ENCODE measurements at places on chromosomes 5 and 9.

GRCh38 chr9:108434502-108434901, 421.3 kb downstream of the ACTL7B start:
- peak; percentile 20 for DNase-seq

GRCh38 chr5:143400541-143401226, 2.8 kb downstream of the NR3C1 start:
- DNase-seq: peak; percentile 18

DNA sequence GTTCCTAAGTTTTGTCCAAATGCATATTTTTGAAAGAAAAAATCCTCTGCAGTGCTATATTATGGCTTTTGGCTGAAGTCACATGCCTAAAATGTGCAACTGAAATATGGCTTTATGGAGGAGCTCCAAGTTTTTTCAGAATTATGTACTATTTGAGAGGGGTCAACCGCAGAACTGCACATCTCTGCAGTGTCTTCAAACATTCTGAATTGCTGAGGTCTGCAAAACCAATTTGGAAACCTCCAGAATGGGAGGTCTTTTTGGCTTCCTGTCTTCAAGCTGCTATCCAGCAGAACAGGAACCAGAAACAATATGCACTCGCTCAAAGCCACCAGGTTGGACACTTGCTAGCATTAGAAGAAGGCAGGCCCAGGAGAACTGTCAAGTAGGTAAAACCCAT, 376.0 kb upstream of the PAPPA start:
- DNase-seq: no peak

GRCh38 chr9:127452691-127453090, 1.4 kb downstream of the LRSAM1 start:
- peak; percentile 31 for DNase-seq

- DNase-seq: no peak
Measured at GRCh38 chr5:135895474-135896006, at the start of gene IL9. TSS of gene IL9 (minus strand) at chr5:135895841. CDS start at chr5:135895816, 25 bp downstream.

DNA sequence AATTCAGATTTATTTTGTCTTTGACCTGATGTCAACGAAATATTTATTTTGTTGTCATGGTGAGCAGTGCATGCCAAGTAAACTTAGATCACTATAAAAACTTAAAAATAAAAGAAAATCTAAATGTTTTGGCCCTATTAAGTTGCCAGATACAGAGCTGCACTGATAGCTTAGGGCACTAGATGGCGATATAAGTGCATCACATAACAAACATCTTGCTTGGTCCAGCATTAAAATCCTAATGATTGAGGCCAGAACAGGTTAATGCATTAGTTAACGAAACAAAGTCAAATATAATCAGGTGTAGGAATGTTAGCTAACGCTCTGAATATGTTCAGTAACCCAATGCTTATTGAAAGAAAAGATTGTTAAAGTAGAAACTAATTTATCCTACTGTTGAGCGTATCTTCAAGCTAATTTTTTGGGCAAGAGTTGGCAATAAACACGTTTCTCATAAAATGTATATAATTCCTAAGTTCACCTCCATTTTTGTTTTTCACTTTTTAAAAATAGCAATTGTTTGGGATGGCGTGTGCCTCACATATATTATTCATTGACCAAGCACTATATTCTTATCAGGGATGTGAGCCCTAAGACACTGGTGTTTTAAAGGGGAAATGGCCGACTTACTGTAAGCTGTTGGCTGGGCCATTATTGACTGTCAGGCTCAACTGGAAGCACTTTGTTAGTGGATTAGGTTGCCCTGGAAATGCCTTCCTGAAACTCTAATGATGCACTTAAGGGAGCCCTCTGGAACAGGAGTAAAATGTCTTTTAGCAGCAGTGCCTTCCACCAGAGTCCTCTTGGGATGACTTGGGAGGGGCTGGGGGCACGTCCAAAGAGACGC, 33.3 kb downstream of the KCTD16 start:
- peak; percentile 74 for DNase-seq

- DNase-seq: no peak
Measured at GRCh38 chr5:96014395-96014794, 52.7 kb upstream of the ELL2 start.

GRCh38 chr5:172646716-172647285, 5.7 kb downstream of the NEURL1B start:
- DNase-seq: no peak

- peak; percentile 63 for DNase-seq
Measured at GRCh38 chr5:125198270-125198974, 452.0 kb upstream of the ZNF608 start.

- DNase-seq: no peak
Measured at GRCh38 chr9:38417003-38417945, 7.0 kb downstream of the IGFBPL1 start.

DNA sequence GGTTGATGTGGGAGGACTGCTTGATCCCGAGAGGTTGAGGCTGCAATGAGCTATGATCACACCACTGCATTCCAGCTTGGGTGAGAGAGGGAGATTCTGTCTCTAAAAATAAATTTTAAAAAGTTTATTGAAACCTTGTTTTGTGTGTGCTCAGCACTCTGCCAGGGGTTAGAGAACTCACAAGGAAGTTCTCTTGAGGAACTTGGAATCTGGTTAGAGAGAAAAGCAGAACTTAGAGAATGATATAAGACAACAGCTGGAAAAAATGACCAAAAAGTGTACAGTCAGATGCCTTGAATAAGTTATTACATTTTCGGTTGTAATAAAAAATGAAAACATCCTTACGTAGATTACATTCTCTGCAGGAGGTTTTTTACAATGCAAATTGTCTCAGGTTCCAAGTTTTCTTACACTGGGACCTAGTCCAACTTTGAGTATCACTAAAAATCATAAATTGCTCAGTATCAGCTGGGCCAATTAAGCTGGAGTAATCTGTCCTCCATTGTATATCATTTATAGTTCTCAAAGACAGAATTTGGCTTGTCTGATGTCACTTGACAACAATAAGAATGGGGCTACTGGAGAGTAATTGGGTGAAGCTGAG, 21.7 kb upstream of the TENT2 start:
- no peak for DNase-seq

- DNase-seq: peak; percentile 54
Measured at GRCh38 chr5:126385524-126386502, 37.4 kb upstream of the GRAMD2B start.

DNA sequence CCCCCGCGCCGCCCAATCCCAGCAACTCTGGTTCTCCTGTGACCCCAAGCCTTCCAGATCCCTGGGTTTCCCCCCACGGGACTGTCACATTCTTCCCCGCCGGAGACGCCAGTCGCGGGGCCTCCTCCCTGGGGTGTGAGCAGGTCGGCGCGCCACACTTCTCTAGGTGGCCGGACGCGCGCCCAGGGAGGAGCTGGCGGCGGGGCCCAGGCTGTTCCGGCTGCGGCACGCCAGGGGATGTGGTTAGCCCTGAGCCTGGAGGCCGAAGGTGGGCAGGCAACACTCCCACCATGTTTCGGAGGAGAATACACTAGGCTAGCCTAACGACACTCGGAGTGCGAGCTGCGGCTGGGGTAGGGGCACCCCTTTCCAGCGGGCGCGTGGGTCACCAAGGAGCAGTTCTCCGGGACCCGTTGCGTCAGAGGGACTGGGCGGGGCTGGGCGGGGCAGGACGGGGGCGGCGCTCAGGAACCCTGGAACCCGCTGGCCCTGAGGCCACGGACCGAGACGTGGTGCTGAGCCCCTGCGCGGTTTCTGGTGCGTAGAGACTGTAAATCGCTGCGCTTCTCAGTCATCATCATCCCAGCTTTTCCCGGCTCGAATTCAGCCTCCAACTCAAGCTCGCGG, at the start of gene SLC27A6:
Gene SLC27A6, plus strand, starts transcription at position 478 of the 627 bp plus-strand sequence. CDS start 650 bp downstream, outside the sequence.
- DNase-seq: no peak

- no peak for DNase-seq
Measured at GRCh38 chr5:157197086-157197485, 16.4 kb downstream of the ITK start.

- DNase-seq: peak; percentile 18
Measured at GRCh38 chr5:80959768-80960442, at the start of gene RASGRF2. TSS of gene RASGRF2 (plus strand) at chr5:80960363. CDS start at chr5:80960739, 376 bp downstream.

DNA sequence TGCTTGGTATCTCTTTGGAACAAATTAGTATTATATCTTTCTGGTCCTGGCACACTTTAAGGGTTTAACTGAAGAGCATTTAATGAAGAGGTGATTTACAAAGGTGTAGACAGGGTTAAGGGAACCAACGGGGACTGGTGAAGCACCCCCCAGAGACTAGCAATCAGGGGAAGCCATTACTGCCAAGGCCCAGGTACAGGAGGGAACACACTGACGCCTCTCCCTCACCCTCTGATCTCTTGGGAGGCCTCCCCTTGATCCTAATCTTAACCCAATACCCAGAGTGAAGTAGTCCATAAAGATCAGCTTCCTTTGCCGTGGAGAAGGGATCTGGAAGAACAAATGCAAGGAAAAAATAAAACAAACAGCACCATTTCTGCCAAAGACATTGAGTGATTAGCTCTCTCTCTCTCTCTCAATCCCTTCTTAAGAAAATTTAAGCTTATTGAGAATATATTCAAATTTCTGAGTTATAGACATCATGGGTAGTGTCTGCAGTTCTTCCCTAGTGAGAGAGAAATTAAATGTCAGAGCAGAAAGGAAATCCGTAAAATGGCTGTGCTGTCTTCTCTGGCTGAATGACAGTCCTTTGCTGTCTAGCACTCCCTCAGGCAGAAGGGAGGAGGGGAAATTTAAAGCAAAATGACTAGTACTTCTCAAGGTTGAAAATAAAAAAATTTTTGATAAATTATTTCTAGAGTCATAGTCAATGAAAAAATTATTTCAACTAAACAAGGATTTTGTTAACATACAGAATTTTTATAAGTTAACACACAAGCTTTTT, 20.0 kb downstream of the F2R start:
- no peak for DNase-seq

DNA sequence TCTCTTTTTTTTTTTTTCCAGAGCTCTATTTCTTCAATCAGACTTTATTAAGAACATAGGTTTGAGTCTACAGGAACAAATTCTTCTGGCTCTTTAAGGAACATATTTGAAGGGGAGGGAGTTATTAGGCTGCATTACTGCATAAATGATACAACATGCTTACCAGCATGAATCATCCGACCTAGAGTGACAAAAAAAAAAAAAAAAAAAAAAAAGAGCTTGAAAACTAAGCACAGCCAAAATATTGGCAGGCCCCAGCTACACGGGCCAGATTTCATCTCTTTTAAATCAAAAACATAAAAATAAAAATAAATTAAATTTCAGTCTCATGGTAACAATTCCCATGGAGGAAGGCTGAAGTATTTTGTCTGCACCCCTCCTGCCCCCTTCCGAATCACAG, 26.3 kb downstream of the MSX2 start:
- DNase-seq: peak; percentile 81

Data from EH (cell line).